Chondrocyte (in vitro differentiated cells): ENCODE measurements at places on chromosomes 11 and 22. TPM values are rescaled to one million over a fixed set of nuclear protein-coding genes. Genes with fewer than 3 reads are reported as not detected.

DNA sequence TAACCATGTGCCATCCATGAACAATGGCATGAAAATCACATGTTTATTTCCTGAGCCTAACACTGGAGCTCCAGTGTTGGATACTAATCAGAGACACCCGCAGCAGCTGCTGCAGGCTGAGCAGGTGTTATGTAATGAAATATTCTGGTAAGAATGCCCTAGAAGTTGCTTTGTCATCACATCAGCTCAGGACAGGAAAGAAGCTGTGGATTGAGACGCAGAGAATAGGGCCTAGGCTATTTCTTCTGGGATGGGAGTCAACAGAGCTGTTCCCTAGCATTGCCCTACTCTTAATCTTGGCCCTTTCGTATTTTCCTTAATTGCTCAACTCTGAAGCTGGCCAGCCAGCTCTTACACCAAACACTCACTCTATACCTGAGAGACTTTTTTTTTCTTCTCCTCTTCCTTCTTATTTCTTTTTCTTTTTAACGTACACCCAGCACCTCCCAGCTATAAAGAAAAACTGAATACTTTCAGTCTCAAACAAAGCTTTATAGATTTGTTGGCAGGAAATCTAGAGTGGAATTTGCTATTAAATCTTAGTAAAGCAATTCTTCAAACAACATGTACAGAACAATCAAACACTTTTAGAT, 31.9 kb downstream of the RASSF10 start:
- DNase-seq, result no peak
- H3K4me3 ChIP-seq, result no peak overlapping the region
- no peaks in the 10 kb centered on the region for H3K4me1 ChIP-seq
- no peaks in the 10 kb centered on the region for H3K36me3 ChIP-seq
- H3K27ac ChIP-seq, result no peak overlapping the region

- no peaks in the 10 kb centered on the region for H3K36me3 ChIP-seq
- peaks cover 21% of the 10 kb centered on the region for H3K27me3 ChIP-seq
- no peak overlapping the region for H3K4me3 ChIP-seq
- no peak overlapping the region for H3K27ac ChIP-seq
Observed at GRCh38 chr22:30826670-30827355, 132.1 kb downstream of the OSBP2 start.

- peaks cover 8% of the 10 kb centered on the region for H3K27me3 ChIP-seq
- no peak overlapping the region for H3K27ac ChIP-seq
- no peaks in the 10 kb centered on the region for H3K36me3 ChIP-seq
- no peak for DNase-seq
- H3K4me3 ChIP-seq, result no peak overlapping the region
Observed at GRCh38 chr22:49643466-49643865, 184.2 kb downstream of the BRD1 start.

DNA sequence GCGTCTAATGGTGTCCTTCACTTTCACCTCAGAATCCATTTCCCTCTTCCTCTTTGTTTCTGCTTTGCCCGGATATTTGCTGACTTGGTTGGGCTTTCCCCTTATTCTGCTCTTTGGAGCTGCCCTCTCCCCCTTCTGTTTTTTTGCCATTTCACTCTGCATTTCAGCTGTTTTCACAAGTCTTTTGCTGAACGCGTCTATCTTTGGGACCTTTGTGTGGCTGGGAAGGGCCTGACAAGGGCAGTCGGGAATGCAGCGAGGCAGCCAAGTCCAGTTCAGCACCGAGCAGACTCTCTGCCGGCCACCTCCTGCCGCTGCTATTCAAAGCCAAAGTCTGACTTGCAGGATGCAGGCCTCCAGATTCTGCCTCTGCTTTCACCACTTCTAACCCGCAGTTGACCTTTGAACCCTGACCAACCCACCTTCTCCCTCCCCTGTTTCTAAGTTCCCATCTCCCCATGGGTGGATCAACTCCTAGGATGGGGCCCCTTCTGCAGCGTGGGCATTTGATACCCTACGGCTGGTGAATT, 38.2 kb downstream of the FEZ1 start:
- DNase-seq, result no peak
- H3K4me1 ChIP-seq, result peaks cover 12% of the 10 kb centered on the region
- H3K4me3 ChIP-seq, result peak overlapping the region; percentile 43
- no peaks in the 10 kb centered on the region for H3K27me3 ChIP-seq
- peaks cover 5% of the 10 kb centered on the region for H3K36me3 ChIP-seq

OR4A16 gene
- total RNA-seq, result not detected in 3 replicates

DNA sequence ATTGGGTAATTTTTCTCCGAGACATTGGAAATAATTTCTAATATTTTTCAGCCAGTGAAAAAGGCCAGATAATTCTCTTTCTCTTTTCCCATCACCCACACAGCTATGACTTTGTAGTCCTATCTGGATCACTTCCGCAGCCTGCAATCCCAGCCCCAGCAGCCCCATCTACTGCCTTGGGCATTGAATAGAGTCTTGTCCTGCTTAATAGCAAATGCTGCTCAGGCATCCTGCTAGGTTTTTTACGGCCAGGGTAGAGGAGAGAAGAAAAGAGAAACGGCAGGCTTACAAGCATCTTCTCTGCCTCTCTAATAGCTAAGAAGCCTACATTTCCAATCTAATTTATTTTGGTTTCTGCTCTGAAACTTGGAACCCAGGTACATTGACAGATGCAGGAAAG, 154.3 kb upstream of the B3GAT1 start:
- H3K4me3 ChIP-seq, result no peak overlapping the region
- no peaks in the 10 kb centered on the region for H3K36me3 ChIP-seq
- DNase-seq, result no peak
- H3K27ac ChIP-seq, result no peak overlapping the region
- H3K4me1 ChIP-seq, result no peaks in the 10 kb centered on the region

DNA sequence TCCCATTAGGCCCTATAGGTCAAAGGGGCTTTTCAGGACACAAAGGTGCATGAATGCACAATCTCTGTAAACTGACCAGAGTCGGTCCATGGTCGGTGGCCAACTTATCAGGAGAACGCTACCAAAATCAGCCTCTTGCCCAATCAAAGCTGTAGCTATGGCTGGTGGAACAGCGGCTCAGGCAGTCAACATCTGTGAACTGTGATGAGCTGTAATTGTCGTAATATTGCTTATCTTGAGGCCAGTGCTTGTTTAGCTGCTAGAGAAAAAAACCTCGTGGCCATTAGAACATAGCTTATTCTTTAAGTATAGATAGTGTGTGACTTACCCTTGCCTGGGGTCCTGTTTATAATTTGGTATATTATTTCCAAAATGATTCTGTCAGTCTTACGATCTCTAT, 14.4 kb upstream of the CHST1 start:
- H3K36me3 ChIP-seq, result no peaks in the 10 kb centered on the region
- no peaks in the 10 kb centered on the region for H3K4me1 ChIP-seq
- no peak for DNase-seq
- H3K27ac ChIP-seq, result no peak overlapping the region

SEPTIN5 gene
- total RNA-seq, result 113 to 214 TPM (median 197 TPM) in 3 replicates

DNA sequence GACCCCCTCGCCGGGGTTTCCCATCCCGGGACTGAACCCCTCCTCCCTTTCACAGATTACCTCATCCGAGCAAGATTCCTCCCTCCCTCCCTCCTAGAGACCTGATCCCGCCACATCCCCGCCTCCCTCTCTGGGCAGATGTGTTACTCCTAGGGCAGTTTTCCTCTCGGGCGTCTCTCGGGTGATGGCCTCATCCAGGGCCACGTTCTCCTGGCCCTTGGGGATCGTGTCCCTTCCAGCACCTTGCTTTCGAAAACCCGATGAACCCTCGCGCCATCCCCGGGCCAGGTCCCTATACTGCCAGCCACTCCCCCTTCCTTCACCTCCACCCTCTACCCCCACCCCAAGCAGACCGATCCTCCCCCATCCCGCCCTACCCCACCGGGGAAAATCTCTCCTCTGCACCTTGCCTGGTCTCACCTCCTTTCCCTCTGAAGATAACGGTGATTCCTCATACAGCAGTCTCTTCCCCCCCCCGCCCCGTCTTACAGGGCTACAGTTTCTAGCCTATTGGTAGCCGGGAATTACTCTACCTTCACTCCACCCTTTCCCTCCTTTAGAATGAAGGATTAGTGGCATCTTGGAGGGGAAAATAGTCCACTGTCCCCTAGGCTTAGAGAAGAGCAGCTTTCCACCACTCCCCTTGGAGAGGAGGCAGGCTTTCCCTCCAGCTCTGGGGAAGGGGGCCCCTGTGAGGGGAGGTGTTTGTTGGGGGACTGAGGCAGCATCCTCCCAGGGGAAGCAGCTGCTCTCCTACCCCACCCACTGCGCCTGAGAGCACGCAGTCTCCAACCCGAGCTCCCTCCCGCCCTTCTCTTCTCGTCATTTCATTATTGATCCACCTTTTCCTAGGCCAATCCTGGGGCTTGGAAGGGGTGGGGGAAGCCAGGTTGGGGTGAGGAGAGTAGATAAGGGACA, 1.2 kb downstream of the KMT2A start:
- DNase-seq, result no peak
- H3K36me3 ChIP-seq, result no peaks in the 10 kb centered on the region
- H3K27ac ChIP-seq, result peak overlapping the region; percentile 94
- peak overlapping the region; percentile 93 for H3K4me3 ChIP-seq
- H3K27me3 ChIP-seq, result no peaks in the 10 kb centered on the region
- H3K4me1 ChIP-seq, result peaks cover 60% of the 10 kb centered on the region

- peak overlapping the region; percentile 74 for H3K27ac ChIP-seq
- DNase-seq, result no peak
- peaks cover 22% of the 10 kb centered on the region for H3K4me1 ChIP-seq
- no peaks in the 10 kb centered on the region for H3K27me3 ChIP-seq
- peaks cover 2% of the 10 kb centered on the region for H3K36me3 ChIP-seq
Observed at GRCh38 chr11:819129-819931, 616 bp downstream of the PNPLA2 start.

DNA sequence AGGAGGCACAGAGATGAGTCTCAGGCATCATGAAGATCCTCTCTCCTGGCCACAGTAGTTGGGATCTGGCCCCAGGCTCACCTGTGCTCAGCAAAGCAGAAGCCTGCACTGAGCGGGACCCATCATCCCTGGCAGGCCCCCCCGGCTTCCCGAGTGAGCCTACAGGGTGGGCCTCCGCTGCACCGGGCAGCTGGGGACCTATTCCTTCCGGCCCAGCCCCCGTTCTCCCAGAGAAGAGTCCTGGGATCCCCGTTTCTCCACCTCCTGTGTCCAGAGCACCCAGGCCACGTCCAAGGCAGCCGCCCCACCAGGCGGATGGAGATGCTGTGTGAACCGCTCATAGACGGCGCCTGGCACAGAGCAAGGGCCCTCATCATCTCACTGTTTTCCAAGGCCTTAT, 52.5 kb downstream of the ANO1 start:
- DNase-seq, result no peak
- H3K36me3 ChIP-seq, result no peaks in the 10 kb centered on the region
- no peak overlapping the region for H3K27ac ChIP-seq
